ENCODE measurements at places on chromosomes 11 and 22. TPM values are rescaled to one million over a fixed set of nuclear protein-coding genes. Genes with fewer than 3 reads are reported as not detected.

DNA sequence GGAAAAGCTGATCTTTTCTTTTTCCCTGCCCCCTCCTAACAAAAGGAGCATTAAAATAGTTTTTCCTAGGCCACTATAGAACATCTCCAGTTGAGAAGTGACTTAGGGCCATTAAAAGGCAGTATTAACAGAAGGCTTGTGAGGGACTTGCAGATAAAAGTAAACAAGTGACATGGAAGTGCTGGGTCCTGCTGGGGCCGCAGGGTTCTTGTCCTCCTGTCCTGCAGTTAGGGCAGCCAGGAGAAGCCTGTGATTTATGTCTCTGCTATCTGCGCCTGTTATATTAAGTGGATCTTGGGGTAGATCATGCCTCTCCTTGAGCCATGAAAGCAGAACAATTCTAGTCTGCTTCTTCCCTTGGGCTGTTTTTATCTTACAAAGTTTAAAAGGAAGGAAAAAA lies 271.4 kb upstream of the C11orf87 start:
- peaks cover 5% of the 10 kb centered on the region for H3K27me3 ChIP-seq
- H3K36me3 ChIP-seq: peaks cover 2% of the 10 kb centered on the region
- H3K4me1 ChIP-seq: peaks cover 5% of the 10 kb centered on the region
- DNase-seq: no peak
- no peak overlapping the region for H3K4me3 ChIP-seq
- no peak overlapping the region for H3K27ac ChIP-seq

Gene TECTA
- total RNA-seq: 0.25 TPM

Gene OR51A7
- not detected for total RNA-seq

- no peak overlapping the region for H3K4me3 ChIP-seq
- H3K27me3 ChIP-seq: no peaks in the 10 kb centered on the region
- no peak for DNase-seq
- H3K4me1 ChIP-seq: peaks cover 29% of the 10 kb centered on the region
Measured at GRCh38 chr11:95556342-95557163, 233.0 kb downstream of the FAM76B start.

GRCh38 chr11:122096272-122097112 lies 19.5 kb downstream of the BLID start:
- H3K27me3 ChIP-seq: peaks cover 24% of the 10 kb centered on the region
- peaks cover 6% of the 10 kb centered on the region for H3K4me1 ChIP-seq
- no peak overlapping the region for H3K4me3 ChIP-seq

DNA sequence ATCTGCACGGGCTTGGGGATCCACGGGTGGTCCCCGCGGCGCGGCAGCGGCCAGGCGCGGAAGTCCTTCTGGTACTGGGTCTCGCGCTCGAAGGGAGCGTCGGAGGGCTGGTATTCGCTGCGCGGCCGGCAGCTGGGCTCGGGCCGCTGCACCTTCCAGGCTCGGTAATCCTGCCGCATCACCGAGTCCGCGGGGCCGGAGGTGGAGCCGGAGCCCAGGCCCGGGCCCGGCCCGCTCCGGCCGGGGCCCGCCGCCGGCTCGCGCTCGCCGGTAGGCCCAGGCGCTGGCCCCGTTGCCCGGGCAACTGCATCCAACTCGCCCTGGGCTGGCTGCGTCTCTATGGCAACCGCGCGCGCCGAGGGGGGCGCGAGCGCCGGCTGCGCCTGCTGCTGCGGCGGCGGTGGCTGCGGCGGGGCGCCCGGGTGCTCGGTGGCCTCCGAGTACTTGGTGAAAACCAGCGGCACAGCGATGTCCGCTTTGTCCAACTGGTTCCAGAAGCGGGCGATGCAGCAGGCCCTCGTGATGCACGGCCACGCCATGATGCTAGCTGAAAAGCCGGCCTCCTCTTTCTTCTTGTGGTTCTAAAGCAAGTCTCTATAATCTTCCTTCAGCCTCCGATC lies 897 bp downstream of the MAP6 start:
- peaks cover 19% of the 10 kb centered on the region for H3K4me1 ChIP-seq
- peak overlapping the region; percentile 71 for H3K4me3 ChIP-seq
- no peak overlapping the region for H3K27ac ChIP-seq
- H3K36me3 ChIP-seq: no peaks in the 10 kb centered on the region

Gene OR52J3
- total RNA-seq: not detected

DNA sequence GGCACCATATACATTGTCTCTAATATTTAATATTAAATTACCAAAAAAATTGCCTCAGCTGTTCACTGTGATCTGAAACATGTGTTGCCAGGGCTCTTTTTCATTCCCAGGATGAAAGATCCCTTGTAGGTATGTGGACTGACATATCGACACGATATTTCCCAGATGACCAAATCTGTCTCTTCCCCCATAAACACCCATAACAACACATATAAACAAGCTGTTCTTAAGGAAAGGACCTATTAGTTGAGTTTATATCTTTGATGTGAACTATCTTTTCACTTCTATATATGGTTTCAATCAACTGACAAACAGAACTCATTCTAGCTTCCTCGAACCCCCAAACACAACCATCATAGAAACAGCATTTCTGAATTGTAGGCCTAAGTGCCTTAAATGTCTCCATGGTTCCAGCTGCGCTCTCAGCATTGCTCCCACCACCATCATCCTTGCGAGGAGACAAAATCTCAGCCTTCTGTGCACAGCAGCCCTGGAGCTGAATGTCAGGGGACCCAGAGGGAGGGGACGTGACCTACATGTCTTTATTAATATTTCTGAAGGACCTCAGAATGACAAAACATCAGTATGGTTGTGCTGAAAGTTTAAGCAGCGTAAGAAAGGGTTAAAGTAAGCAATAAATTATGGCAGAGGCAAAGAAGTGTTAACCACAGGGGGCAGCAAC lies 67.0 kb downstream of the ETS1 start:
- peak overlapping the region; percentile 96 for H3K4me3 ChIP-seq
- peak overlapping the region; percentile 93 for H3K27ac ChIP-seq
- no peaks in the 10 kb centered on the region for H3K27me3 ChIP-seq
- DNase-seq: no peak

DNA sequence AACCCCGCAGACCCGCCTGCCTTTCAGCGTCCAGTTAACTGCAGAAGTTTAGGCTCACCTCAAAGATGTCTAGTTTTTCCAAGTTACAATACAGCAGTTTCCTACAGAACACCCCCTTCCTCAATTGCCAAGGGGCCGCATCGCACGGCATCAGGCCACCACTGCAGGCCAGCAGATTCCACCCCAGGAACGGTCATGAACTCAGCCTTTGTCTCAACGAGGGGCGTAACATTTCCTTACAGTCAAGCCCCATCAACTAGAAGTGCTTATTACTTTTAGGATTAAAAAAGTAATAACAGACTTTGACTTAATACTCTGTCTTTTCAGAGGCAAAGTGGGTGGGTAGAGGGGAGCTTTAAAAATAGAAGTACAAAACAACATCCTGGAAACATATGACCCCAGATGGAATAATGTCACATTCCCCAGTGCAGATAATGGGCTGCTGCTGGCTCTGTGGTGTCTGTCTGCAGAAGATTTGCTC lies 36.3 kb downstream of the PPP2R1B start:
- DNase-seq: no peak
- peaks cover 4% of the 10 kb centered on the region for H3K36me3 ChIP-seq
- peak overlapping the region; percentile 54 for H3K27ac ChIP-seq
- no peak overlapping the region for H3K4me3 ChIP-seq
- H3K4me1 ChIP-seq: no peaks in the 10 kb centered on the region

GRCh38 chr11:121964591-121964990 lies 151.4 kb downstream of the BLID start:
- no peak for DNase-seq
- no peak overlapping the region for H3K4me3 ChIP-seq
- H3K36me3 ChIP-seq: no peaks in the 10 kb centered on the region
- H3K27ac ChIP-seq: no peak overlapping the region

GRCh38 chr11:112417339-112417738 lies 156.7 kb upstream of the PLET1 start:
- DNase-seq: no peak
- no peaks in the 10 kb centered on the region for H3K36me3 ChIP-seq
- no peak overlapping the region for H3K27ac ChIP-seq
- H3K27me3 ChIP-seq: peaks cover 12% of the 10 kb centered on the region
- peaks cover 5% of the 10 kb centered on the region for H3K4me1 ChIP-seq

DNA sequence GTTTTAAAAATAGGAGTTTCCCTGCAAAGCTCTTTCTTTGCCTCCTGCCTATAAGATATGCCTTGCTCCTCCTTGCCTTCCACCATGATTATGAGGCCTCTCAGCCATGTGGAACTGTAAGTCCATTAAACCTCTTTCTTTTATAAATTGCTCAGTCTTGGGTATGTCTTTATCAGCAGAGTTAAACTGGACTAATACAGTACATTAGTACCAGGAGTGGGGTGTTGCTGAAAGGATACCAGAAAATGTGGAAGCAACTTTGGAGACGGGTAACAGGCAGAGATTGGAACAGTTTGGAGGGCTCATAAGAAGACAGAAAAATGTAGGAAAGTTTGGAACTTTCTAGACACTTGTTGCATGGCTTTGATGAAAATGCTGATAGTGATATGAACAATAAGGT lies 709.9 kb downstream of the LUZP2 start:
- H3K4me1 ChIP-seq: no peaks in the 10 kb centered on the region
- no peak overlapping the region for H3K27ac ChIP-seq
- no peaks in the 10 kb centered on the region for H3K36me3 ChIP-seq
- H3K27me3 ChIP-seq: no peaks in the 10 kb centered on the region
- DNase-seq: no peak

DNA sequence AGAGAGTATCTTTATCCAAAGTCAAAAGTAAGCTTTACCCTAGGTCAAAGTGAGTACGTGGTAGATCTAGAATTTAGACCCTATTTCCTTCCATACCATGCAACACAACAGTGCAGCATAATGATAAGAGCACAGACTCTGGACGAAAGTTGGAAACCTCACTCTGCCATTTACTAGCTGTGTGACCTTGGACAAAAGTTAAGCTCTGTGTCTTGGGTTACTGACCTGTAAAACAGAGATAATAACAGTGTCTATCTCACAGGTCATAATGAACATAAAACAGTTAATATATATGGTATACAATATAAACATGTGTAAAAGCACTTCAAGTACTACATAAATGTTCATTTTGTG lies 13.6 kb upstream of the CHRNA10 start:
- H3K36me3 ChIP-seq: peaks cover 66% of the 10 kb centered on the region
- no peaks in the 10 kb centered on the region for H3K27me3 ChIP-seq
- H3K4me3 ChIP-seq: no peak overlapping the region

Gene PGA5
- total RNA-seq: not detected

- H3K27ac ChIP-seq: no peak overlapping the region
- no peak overlapping the region for H3K4me3 ChIP-seq
- H3K4me1 ChIP-seq: peaks cover 52% of the 10 kb centered on the region
- DNase-seq: no peak
Measured at GRCh38 chr11:82906236-82906635, 4.7 kb downstream of the DDIAS start.

Gene DEFB108B
- not detected for total RNA-seq

DNA sequence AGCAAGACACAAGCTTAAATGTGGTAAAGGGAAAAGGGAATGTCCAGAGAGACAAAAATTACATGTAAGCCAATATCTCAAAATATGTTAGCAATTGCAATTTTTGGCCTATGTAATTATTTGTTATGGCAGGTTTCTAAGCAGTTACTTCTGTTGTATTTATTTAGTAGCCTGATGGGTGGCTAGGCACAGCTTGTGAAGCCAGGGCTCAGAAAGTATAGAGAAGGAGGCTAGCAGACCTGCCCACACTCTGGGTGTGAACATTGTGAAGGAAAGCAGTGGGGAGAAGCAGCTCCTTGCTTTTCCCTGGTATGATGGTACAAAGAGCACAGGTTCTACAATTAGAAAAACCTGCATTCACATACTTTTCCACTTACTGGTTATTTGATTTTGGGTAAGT lies 196.5 kb upstream of the PGR start:
- no peak for DNase-seq
- no peaks in the 10 kb centered on the region for H3K36me3 ChIP-seq
- no peaks in the 10 kb centered on the region for H3K27me3 ChIP-seq
- no peaks in the 10 kb centered on the region for H3K4me1 ChIP-seq
- H3K27ac ChIP-seq: no peak overlapping the region

GRCh38 chr11:94297985-94298576 lies 6.3 kb upstream of the IZUMO1R start:
- H3K36me3 ChIP-seq: no peaks in the 10 kb centered on the region
- H3K27me3 ChIP-seq: peaks cover 4% of the 10 kb centered on the region
- H3K27ac ChIP-seq: no peak overlapping the region
- no peaks in the 10 kb centered on the region for H3K4me1 ChIP-seq

Gene C22orf31
- not detected for total RNA-seq

Gene STARD10
- total RNA-seq: 6.4 TPM

Gene MYRF
- 1.1 TPM for total RNA-seq

DNA sequence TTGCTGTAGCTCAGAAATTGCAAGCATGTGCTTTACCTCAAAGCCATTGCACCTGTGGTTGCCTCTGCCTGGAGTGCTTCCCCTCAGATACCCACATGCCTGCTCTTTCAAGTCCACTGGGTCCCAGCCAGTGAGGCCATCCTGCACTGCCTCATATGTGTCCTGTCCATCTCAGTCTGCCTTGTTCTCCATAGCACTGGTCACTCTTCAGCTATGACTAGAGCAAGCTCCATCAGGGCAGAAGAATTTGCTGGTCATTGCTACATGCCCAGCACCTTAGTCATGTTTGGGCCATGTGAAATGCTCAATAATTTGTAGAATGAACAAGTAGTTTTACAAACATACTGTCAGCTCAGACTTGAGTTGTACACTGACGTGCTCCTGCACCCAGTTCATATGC lies 64.4 kb upstream of the HORMAD2 start:
- no peak overlapping the region for H3K27ac ChIP-seq
- H3K27me3 ChIP-seq: no peaks in the 10 kb centered on the region
- H3K4me3 ChIP-seq: no peak overlapping the region
- H3K4me1 ChIP-seq: no peaks in the 10 kb centered on the region
- H3K36me3 ChIP-seq: peaks cover 28% of the 10 kb centered on the region

Gene TREH
- total RNA-seq: not detected

- H3K4me3 ChIP-seq: no peak overlapping the region
- DNase-seq: no peak
- H3K27me3 ChIP-seq: peaks cover 4% of the 10 kb centered on the region
- no peaks in the 10 kb centered on the region for H3K4me1 ChIP-seq
Measured at GRCh38 chr22:36587289-36588154, 58.6 kb upstream of the EIF3D start.

DNA sequence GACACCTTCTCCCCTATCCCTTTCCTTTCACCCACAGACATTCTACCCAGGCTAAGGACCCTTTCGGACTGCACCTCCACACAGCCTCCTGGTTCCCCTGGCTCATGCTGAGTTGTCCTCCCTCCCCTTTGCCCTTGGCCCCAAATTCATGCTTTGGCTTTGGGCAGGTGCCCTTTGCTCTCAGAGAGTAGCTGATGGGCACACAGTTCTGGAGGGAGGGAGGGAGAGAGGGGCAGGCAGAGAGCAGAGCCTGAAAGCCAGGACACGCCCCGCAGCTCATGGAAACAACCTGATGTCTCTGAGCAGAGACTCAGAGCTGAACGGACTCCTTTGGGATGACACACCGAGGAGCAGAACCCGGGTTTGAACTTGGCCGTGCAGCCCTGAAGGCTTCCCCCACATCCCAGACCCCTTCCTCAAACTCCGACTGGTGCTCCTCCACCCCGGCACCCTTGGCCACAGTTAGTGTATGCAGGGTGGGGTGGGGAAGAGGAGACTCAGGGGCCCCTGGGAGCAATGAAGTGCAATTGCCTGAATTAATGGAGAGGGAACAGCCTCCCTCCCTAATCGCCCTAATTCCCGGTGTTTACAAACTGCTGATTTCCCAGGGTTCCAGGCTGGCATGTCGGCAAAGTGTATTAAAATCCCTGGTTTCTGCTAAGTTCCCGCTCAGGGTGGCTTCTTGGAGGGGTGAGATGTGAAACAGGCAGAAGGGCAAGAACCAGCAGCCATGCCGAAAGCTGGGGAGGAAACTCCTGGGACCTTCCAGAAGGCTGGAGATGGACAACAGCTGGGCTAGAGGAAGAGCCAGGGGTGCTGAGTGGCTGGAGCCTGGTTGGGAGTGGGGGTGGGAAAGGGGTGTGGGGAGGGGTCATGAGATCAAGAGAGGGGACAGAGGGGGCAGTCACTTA lies 71.2 kb upstream of the SHISAL1 start:
- H3K4me1 ChIP-seq: no peaks in the 10 kb centered on the region
- no peak overlapping the region for H3K27ac ChIP-seq
- no peaks in the 10 kb centered on the region for H3K36me3 ChIP-seq
- no peak for DNase-seq

Gene SMC1B
- total RNA-seq: 0.58 TPM

Gene CHRM4
- total RNA-seq: 0.12 TPM
